Stimulated activated CD4-positive, alpha-beta T cell treated with anti-CD3 and anti-CD28 coated beads, Interleukin-1b, Interleukin-23, amount 100 ng/mL, for 4 hours (primary cell): ENCODE measurements at places on chromosomes 6 and 20.
A peak's percentile ranks its signal among the peaks of the same experiment; 100 is the strongest.

GRCh38 chr6:161091972-161092701 is 100.6 kb downstream of the MAP3K4 start:
- DNase-seq = no peak

DNA sequence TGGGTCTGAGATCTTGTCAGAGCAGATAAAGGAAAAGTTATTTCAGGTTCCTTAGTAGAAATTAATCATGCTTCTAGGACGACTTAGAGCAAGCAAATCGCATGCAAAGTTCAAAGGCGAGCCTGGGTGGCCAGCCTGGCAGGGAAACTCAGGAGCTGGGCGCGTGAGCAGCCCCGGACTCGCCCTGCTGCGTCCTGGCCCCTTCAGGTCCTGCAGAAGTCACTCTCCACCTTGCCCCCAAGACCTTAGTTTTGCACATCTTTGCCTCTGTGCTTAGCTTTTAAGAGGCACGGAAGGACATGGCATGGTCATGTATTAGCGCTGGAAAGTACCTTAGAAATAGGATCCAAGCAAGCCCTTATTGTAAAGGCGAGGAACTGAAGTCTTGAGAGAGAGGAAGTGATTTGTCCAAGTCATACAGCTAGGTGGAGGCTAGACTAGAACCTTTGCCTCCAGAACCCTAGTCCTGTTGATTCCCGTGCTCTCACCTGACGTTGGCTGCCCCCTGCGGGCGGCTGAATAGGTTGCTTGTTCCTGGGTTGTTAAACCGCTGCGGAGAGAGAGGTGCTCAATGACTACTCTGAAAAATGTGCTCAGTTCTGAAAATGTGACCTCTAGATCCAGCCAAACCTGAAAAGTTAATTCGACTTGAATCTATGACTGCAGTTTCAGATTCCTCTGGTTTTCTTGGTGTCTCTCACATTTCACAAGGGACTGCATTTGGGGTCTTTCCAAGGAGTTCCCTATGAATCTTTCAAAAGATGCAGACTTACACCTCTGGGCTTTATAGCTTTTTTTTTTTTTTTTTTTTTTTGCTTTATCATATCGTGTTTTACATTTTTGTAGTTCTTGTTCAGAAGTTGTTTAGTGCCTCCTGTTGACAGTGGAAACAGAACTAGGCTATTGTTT is 2.7 kb downstream of the MYB start:
- DNase-seq = peak; percentile 68

DNA sequence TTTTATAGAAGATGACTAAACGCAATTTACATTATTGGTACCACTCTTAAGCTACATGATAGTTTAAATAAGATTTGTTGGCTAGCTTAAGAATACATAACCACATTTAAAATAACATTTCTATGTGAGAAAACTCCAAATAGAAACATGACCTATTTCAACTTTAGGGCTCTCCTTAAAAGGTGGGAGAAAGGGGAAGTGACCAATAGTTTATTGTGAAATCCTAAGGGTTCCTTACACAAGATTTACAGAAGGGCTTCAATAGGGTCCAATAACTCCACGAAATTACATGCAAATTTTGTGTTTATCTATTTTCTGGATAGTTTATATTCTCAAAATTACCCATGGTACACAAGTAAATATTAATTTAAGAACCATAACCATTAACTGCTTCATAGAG is 91.6 kb upstream of the DST start:
- no peak for DNase-seq

DNA sequence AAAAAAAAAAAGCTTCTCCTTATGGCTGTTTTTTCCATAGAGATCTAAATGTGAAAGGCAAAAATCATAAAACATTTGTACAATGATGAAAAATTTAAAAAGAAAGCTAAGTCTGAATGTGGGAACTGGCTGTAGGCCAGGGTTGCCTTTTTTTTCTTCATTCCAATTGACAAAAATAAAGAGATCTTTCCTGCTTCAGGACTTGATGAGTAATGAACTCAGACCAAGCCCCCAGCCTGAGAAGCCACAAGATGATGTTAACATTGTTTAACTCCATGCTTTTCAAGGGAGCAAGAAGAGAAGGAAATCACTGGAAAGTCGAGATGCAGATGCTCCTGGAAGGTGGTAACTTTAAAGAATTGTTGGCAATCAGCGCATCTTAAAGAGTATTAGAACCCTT is 41.4 kb downstream of the TRMT6 start:
- DNase-seq = no peak

DNA sequence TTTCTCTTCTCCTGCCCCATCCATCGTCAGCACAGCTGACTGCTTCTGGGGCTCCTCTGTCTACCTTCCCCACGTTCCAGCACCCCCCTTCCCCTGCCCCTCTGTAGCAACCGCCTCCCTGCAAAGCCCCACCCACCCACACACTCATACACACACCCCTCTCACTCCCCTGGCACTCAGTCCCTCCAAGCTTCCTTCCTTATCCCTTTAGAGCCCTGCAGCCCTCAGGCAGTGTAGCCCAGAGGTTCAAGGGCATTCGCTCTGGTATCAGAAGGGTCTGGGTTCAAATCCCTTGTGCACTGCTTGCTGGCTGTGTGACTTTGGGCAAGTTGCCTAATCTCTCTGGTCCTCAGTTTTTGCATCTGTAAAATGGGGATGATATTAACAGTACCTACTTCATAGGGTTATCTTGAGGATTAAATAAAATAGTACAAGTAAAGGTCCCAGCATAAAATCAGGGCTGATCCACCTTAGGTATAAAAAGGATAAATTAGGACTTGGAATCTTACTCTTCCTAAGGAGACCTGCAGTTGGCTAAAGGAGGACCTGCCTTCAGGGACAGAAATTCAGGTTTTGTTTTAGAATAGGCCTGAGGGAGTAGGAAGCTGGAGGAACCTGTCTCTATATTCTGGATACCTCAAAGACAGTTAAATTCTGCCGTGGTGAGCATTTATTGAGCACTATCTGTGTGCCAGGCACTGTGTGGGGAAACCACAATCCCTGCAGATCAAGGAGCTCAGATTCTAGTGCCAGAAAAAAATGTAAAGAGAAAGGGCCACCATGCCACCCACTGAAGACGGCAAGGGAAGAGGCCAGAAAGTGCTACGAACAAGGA is 94.1 kb downstream of the SNX5 start:
- DNase-seq = no peak

GRCh38 chr20:16615199-16615598 is 42.0 kb upstream of the KIF16B start:
- no peak for DNase-seq

DNA sequence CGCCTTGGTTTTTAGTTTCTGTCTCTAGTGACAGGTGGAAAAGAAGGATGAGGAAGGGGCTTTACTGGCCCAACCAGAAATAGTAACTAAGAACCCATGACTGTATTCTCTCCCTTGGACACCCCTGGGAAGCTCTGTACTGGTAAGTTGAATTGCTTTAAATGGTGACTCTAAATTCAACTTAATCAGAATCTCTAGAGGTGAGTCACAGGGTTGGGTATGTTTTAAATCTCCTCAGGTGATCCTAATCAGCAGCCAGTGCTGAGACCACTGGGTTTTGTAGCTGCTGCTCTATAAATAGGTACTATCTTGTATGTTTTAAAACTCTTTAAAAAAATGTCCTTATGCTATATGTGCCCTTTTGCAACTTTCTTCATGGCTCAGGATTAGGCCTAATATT is 314.0 kb upstream of the ECI2 start:
- no peak for DNase-seq

DNA sequence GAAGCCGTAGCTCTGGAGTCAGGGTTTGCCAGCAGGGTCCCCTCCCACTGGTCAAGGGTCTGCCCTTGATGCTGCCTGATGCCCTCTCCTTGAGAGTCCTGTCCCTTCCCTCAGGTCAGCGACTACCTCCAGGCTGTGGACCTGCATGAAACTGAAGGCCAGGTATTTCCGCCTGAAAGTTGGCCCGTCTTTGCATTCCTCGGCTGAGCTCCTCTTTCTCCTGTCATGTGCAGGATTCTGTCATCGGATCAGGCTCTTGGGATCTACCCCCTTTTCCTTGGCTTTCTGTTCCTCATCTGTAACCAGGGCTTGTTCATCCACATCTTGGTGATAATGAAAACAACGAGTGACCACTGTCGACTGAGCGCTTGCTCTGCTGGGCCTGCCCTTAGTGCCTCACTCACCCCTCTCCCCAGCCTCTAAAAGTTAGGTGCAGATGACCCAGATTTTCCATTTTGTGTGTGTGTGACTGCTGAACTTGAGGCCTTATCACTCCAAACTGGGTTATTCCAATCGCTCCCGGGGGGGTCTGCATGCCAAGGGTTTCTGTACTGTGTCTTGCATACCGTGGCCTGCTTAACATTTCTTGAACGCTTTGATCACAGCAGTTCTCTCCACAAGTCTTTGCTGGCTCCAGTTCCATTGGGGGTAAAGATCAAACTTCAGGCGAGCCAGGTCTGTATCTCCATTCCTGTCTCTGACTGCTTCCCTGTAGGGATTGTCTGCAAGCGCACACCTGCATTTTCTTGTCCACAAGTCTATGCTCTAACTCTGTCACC is 81.6 kb downstream of the DTD1 start:
- no peak for DNase-seq

GRCh38 chr6:107082045-107082444 is 33.3 kb downstream of the BEND3 start:
- no peak for DNase-seq
